ENCODE measurements at places on chromosomes 13 and 19.

DNA sequence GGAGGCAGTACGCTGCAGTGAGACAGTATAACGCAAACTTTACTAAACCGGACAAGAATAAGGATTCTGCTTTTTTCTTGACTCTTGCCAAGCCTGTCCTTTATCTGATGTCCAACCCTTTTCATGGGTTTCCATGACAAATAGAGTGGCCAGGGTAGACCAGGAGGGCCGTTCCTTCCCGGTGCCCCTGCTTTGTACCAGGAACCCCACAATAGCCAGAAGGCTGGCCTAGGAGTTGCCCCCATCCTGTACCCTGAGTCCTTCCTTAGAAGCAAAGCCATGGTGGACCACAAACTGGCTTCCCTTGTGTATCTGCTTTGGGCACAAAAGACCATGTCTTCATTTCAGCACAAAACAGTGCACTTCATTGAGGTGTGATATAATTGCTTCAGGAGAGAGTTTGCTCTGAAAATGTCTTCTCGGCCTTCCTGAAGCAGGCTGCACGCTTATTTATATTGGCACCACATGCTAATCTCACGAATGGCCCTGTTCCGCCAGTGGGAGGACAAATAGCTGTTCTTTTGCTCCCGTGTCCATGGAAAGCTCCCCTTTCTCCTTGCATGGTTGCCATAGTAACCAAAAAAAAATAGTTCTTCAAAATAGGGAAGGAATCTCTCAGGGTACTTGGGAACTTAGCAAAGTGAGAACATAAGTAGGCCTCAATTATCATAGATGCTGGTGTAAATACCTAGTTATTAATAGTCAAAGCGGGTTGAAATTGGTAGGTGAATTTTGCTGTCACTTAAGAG is 222.1 kb downstream of the ZIC5 start:
- no peak for DNase-seq

- DNase-seq: no peak
Observed at GRCh38 chr13:47213047-47213446, 316.2 kb upstream of the HTR2A start.

GRCh38 chr19:41085748-41086415 is 2.4 kb upstream of the CYP2A13 start:
- DNase-seq: no peak

DNA sequence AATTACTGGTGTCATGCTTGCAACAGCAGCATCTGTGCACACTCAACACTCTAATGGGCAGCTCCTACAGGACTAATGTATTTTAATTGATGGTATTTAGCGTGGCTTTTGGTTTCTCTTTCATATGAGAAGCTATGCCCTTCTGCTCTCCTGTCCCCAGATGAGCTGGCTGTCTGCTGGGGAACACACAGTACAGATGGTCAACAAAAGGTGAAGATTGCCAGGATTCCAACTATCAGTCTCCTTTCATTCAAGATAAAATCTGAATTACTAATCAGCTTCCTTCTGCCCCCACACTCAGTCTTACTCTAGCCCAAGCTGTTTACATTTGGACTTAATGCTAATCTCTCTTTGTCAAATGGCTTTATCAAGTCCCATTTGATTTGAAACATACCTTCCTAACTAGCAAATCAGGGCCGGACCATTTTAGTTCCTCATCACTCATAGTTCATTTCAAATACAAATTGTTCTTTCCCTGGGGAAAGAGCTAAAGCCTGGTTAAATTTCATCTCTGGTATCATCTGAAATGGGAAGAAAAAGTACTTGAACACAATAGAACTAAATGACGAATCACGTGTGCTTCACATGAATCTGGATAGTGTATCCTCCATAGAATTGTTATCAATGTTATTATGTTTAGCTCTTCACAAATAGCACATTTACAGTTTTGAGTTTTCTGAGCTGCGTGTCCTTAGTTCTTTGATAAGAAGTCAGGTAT is 988.0 kb downstream of the PCDH17 start:
- DNase-seq: no peak

GRCh38 chr19:30522341-30522740 is 150.2 kb downstream of the ZNF536 start:
- DNase-seq: no peak

DNA sequence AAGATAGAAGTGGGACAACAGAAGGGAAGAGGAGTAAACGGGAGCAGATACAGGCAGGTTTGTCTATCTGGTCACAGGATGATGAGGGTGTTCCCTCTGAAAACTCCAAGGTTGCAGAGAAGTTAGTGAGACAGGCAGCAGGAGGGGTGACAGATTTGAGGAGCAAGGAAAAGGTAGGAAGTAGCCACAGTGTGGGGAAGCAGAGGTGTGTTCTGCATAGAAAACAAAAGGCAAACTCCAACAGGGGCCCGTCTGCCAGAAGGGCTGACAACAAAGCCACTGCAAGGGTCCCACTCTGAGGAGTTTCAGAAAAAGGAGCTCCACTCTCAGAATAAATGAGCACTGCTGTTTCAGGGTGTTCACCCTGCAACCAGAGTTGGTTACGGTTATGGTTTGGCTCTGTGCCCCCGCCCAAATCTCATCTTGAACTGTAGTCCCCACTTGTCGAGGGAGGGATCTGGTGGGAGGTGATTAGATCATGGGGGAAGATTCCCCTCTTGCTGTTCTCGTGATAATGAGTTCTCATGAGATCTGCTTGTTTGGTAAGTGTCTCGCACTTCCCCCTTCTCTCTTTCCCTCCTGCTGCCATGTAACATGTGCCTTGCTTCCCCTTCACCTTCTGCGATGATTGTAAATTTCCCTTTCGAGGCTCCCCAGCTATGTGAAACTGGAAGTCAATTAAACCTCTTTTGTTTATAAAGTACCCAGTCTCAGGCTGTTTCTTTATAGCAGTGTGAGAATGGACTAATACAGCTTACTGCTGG is 32.1 kb downstream of the SMAD9 start:
- DNase-seq: no peak
